ENCODE measurements at places on chromosomes 5 and 9.

- no peak for DNase-seq
These were observed 45.7 kb upstream of the PPARGC1B start for GRCh38 chr5:149684371-149684770.

DNA sequence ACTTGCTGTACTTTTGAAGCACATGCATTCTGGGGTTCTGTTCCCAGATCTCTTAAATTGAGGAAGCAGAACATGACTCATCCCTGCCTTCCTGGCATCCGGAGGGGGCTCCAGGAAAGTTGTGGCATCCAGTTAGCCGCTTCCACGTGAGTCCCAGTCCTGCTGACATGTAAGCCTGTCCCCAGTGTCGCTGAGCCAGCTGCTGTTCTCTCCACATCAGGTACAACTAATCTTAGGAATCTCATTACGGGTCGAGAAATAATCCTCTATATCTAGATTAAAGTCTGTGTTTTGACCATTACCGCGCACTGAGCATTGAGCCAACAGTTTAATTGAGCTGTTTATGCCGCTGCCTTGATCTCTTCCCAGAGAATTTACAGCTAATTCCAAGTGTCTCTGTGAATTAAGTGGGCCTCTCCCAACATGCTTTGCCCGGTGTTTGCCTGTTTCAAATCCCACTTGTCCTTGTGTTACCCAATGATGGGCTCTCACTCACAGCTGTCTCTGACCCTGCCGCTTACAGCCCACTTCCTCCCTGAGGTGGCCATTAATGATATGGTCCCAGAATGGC is 10.5 kb upstream of the SHB start:
- no peak for DNase-seq

GRCh38 chr9:27248702-27249101 is 48.2 kb downstream of the EQTN start:
- DNase-seq: no peak

GRCh38 chr9:78806492-78807160 is 509.7 kb downstream of the PSAT1 start:
- DNase-seq: no peak

DNA sequence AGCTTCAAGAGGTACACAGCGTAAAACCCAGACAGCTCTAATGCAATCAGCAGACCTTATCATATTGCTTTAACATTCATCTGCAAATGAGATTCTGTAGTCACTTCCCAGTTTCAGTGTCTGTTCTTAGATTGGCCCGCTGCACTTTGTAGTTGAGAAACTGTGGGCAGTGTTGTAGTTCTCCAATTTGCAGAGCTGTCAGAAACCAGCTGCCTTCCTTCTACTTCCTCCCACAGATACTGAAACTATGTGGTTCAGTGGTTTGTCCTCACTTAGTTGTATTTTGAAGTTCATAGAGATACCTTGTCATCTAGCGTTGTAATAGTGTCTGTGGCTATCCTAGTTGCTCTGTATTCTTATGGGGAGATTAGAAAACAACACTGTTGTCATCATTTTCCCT is 39.6 kb upstream of the TRIM36 start:
- no peak for DNase-seq

- no peak for DNase-seq
These were observed 64.4 kb upstream of the CACNA1B start for GRCh38 chr9:137813167-137813566.

DNA sequence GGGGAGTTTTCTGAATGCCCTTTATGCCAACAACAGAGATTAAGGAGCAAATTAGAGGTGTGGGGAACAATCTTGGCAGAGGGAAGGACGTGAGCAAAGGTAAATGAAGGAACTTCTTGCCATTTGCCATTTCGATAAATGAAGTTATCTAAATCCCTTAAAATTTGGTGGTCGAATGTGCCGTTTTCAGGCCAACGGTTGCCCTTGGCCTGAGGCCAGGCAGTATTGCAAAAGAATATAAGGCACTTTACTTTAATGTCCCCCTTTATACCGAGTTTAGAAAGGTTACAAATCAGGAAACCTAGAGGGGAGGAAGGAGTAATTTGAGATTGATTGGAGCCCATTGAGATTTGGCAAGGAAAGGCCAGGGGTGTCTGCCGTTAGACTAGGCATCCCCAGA is 26.3 kb downstream of the C9orf50 start:
- DNase-seq: no peak
